ENCODE measurements at places on chromosomes 2 and 18. TPM values are rescaled to one million over a fixed set of nuclear protein-coding genes. Genes with fewer than 3 reads are reported as not detected.

Gene NEU2
- not detected for total RNA-seq

Gene MYOM1
- 0.91 TPM for total RNA-seq

Gene RTP5
- total RNA-seq: not detected

Gene STARD6
- not detected for total RNA-seq

Gene E2F6
- total RNA-seq: 14.6 TPM

Gene PPP3R1
- total RNA-seq: 20.8 TPM

Gene OSGEPL1
- 11.9 TPM for total RNA-seq

Gene RPRM
- total RNA-seq: not detected

Gene MREG
- total RNA-seq: 3.6 TPM

Gene SIX2
- 0.32 TPM for total RNA-seq

Gene SLC4A5
- 0.30 TPM for total RNA-seq

Gene ZSWIM2
- total RNA-seq: not detected

Gene ARL5A
- 99.1 TPM for total RNA-seq

Gene TMEM200C
- total RNA-seq: 2.3 TPM

Gene FOXI3
- total RNA-seq: not detected

Gene MLPH
- not detected for total RNA-seq

Gene CCDC150
- total RNA-seq: 9.1 TPM

Gene B4GALT6
- total RNA-seq: 7.8 TPM

Gene G6PC2
- total RNA-seq: not detected

Gene TUBA3E
- not detected for total RNA-seq

Gene SERPINB2
- total RNA-seq: 6.2 TPM
